Fibroblast of the aortic adventitia (primary cell): ENCODE measurements at places on chromosomes 7 and 10. TPM values are rescaled to one million over a fixed set of nuclear protein-coding genes. Genes with fewer than 3 reads are reported as not detected.

The FOXK1 gene
- 27.8 and 29.1 TPM in 2 replicates for total RNA-seq

The ANKRD7 gene
- total RNA-seq = 1.4 and 3.9 TPM in 2 replicates

GRCh38 chr10:93178226-93178625 lies 104.5 kb downstream of the CYP26A1 start:
- no peak for DNase-seq

GRCh38 chr7:46746695-46747687 lies 825.9 kb upstream of the IGFBP3 start:
- DNase-seq = no peak

- no peak for DNase-seq
These were observed 1.4 kb upstream of the GIMAP5 start for GRCh38 chr7:150735596-150736358.

- peak; percentile 79 for DNase-seq
These were observed 170.7 kb downstream of the HDAC9 start for GRCh38 chr7:18666107-18666728.
